ENCODE measurements at places on chromosomes 5 and 9.

DNA sequence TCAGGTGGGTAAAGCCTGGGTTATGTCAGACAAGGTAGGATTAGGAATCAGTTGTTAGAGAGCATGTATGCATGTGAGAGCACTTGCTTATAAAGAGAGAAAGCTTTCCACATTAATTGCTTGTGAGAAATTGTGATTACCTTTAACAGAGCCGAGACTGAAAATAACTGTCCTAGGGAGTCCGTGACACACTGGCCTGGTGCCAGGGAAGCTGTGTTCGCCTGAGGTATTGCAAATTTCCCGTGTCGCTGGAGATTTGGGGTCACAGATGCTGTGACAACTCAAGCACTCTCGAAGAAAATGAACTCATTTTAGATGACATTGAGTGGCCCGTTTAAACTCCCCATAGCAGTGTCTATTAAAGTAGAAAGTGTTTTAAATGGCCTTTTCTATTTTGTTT lies 9.6 kb downstream of the SLC1A1 start:
- no peak for DNase-seq

DNA sequence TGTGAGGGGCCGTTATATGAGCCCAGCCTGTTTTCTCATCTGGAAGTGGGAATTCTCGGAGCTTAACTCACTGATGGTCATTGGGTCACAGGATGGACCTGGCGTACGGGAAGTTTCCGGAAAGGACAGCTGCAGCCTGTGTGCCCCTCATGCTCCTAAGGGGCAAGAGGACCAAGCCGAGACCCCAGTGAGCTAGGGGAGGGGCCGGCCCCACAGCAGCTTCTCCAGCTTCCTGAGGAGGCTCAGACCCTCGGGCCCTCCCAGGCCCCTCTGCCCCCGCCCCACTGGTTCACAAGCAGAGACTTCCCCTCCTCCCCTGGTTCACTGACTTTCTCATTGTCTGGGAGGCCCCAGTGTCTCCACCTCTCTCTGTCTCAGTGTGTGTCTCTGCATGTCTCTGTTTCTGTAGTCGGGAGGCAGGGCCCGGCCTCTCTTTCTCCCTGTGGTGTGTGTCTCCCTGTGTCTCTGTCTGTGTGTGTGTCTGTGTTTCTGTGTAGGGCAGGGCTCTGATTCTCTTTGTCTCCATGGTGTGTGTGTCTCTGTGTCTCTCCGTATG lies 32.3 kb upstream of the FIBCD1 start:
- no peak for DNase-seq

DNA sequence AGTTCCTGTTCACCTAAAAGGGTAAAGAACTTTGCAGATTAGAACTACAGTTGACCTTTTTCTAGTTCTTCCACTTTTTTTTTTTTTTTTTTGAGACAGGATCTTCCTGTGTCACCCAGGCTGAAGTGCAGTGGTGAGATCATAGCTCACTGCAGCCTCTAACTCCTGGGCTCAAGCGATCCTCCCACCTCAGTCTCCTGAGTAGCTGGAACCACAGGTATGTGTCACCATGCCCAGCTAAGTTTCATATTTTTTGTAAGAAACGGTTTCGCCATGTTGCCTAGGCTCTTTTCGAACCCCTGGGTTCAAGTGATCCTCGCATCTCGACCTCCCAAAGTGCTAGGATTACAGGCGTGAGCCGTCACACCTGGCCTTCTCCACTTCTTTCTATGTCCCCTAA lies 39.7 kb upstream of the TNFAIP8 start:
- DNase-seq: no peak

- no peak for DNase-seq
Measured at GRCh38 chr5:151295791-151296477, 7.6 kb downstream of the SLC36A3 start.

DNA sequence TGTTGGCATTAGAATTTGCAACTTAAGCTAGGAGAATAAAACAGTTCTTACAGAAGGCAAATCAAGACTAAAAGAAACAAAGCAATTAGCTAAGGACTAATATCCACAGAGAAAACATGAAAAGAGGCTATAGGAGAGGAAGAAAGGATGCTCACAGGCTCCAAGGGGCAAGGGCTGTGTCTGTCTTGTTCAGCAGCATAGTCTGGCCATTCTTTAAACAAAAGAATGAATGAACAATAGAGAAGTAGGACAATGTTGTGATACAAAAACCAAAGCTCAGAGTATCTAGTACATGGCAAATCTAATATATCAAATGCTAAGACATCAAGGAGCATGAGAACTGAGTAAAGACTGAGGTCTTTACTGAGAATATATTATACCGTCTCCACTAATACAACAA lies 39.5 kb downstream of the PLPP1 start:
- no peak for DNase-seq

- no peak for DNase-seq
Measured at GRCh38 chr5:123422433-123423277, 548 bp downstream of the CEP120 start.

DNA sequence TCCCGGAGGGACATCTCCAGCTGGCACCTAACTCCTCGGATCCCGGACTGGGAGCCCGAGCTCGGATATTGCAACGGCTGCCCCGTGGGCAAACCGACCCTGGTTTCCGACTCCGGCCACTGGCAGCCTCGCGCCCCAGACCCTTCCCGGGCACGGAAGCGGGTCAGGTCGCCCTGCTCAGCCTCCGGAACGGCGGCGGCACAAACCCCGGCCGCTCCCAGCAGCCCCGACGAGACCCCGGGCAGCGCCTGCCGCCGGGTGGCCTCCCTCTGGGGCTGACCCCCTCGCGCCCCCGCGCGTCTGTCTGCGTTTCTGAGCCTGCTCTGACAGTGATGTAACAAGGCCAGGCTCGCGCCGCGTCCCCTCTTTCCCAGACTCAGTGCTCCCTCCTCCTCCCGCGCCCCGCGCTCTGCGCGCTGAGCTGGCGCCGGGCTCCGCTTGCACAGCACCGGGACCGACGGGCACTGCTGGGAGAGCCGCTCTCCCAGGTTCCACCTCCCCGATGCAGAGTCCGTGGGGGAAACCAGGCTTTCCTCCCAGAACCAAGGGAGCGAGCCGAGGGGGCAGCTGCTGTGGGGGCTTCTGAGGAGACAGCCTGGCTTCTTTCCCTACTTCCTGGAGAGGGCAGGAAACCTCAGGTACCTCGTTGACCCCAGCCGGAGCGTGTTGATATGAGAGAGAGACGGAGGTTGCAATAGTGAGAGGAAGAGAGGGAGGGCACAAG lies at the start of gene TMEM215:
Gene TMEM215, plus strand, starts transcription at position 373 of the 724 bp plus-strand sequence. CDS start 644 bp downstream, outside the sequence.
- no peak for DNase-seq

GRCh38 chr9:85321561-85321960 lies 420.2 kb downstream of the AGTPBP1 start:
- DNase-seq: no peak

GRCh38 chr9:115208501-115208900 lies 90.5 kb upstream of the TNC start:
- no peak for DNase-seq

- no peak for DNase-seq
Measured at GRCh38 chr5:57681942-57682341, 199.3 kb upstream of the ACTBL2 start.

DNA sequence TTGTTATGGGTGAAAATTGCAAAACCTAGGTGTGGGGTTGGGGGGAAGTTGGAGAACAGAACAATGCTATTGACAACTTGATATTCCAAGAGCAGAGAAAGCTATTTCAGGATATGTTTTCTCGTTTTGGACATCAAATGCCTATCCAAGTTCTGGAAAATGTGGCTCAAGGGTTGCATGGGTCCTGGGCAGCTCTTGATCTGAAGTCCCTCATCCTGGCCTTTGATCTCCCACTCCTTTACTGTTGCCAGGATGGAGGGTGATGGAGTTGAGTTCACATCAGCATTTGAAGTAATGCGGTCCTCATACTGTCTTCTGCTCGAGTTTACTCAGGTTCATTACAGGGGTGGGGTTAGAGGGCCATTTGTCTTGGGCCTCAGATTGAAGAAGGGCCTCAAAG lies 76.9 kb upstream of the RPS23 start:
- DNase-seq: no peak

GRCh38 chr5:134223406-134224248 lies 2.2 kb downstream of the PPP2CA start:
- no peak for DNase-seq

- DNase-seq: no peak
Measured at GRCh38 chr5:96013254-96013653, 51.6 kb upstream of the ELL2 start.

- no peak for DNase-seq
Measured at GRCh38 chr9:83151627-83152137, 88.7 kb upstream of the RASEF start.

- no peak for DNase-seq
Measured at GRCh38 chr9:133589454-133590227, 19.5 kb downstream of the FAM163B start.

DNA sequence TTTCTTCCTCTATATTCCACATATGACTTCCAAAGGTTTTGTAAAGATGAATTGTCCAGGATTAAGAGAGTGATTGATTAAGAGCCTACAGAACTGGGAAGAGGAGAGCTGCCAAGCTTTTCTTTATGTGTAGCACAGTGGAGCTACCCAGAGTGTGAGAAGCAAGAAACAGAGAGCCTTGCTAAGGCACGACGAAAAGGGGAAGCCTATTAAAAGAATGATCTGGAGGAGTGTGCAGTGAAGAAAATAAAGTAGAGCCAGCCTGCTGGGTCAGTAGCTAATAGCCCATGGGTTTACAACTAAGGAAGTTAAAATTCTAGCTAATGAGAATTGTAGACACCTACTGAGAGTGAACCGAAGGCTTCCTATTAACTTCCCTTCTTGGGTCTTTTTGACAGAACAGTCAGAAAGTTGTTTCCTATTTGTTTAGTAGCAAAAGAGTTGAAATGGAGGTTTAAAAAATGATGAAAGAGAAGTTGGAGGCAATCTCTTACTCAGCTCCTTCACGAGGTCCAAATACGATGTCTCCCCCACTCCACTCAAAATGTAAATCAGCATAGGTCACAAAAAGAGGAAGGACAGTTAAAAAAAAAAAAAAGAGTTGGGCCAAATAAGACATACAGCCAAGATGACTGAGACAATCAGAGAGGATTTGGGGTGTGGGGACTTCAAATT lies 957 bp upstream of the PRR16 start:
- no peak for DNase-seq

DNA sequence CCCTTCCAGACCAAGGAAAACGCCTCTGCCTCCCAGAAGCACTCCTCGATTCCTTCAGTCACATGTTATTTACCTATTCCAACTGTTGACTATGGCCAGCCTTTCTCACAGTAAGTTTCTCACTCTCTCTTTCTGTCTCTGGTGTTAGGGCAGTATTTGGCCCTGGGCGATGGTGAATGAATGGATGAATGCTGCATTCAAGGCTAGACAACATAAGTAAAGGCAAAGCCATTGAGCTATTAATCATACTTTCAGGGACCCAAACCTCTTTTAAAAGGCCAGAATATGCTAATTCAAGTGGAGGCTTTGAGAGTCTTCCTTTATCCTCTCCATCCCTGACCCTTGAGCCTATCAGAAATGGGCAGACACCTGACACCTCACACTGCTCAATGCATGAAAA lies 78.5 kb downstream of the SEC61B start:
- DNase-seq: no peak

- DNase-seq: no peak
Measured at GRCh38 chr5:158648631-158649030, 451.1 kb downstream of the EBF1 start.

DNA sequence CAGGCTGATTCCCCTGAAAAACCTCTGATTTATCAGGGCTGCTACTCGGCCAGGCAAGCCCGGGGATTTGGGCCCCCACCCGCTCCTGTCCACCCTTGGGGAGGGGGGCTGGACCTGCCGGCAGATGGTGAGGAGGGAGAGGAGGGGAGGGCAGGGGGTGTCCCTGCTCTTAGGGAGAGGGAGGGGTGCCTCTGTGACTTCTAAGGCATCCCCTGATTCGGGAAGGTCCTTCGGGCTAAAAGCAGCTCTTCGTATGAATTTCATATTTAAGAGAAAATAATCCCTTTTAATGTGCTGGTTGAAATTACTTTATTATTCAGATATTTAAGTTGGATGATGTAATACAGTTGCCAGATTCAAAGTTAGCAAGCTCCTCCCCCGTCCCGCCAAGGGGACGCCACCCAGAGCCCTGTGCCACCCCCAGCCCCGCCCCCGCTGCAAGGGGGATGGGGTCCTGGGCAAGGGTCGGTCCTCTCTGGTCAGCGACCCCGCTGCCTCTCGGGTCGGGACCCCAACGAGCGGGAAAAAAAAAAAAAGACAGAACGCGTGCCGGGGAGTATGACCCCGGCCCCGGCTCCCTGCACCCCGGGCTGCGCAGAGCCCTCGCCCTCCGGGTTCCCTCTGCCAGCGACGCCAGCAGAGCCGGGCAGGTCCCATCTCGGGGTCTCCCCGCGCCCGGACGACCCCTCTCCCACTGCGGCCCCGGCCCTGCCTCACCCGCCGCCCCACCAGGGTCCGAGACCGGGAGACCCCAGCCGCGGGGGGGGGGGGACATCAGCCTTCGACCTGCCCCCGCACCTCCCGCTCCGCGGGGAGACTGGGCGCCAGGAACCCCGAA lies 12.4 kb downstream of the LHX3 start:
- DNase-seq: no peak

DNA sequence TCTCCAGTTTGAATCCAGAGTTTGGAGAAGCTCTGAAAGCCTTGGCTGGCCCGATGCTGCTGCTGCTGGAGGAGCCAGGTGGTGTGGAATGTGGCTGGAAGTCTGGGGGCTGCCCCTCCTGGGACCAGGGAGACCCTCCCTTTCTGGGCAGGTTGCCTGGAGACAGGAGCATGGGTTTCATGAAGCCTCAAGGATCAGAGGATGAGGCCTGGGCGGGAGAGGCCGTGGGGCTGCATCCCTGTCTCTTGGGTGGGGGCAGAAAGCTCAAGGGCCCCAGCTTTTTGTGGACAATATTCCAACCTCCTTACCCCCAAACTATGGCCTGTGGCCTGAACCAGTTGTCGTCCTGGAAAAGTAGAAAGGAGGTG lies 10.1 kb downstream of the FGF18 start:
- DNase-seq: no peak

DNA sequence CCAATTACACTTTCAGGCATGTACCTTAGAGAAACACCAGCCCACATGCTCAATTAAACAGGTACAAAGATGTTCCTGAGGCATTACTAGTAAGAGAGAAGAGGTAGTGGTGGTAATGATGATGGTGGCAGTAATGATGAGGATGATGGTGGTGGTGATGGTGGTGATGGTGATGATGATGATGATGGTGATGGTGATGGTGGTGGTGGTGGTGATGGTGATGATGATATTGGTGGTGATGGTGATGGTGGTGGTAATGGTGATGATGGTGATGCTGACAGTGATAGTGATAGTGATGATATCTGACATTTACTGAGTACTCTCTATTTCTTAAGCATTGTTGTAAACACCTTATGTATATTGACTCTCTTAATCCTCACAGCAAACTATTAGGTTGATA lies 318.4 kb downstream of the NSG2 start:
- DNase-seq: no peak

DNA sequence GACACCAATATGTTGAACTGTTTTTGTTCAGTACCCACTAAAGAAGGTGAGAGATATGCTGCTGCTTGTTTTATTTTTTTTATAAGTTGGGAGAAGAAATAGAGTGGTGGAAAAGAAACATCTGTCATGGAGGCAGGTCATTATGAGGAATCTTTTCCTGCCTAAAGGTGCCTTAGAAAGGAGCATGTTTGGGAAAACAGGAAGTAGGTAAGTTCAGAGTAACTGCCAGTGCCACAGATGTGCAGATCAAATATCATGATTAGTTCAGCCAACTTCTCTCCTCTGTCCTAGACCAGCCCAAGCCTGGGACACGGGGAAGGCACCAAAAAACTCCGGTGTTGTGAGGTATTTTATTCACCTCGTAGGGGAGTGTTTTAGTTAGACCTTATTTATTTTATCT lies 144.2 kb downstream of the MAN2A1 start:
- no peak for DNase-seq
